GM13977 (cell line): ENCODE measurements at places on chromosomes 2 and 18.
A peak's percentile ranks its signal among the peaks of the same experiment; 100 is the strongest.

DNA sequence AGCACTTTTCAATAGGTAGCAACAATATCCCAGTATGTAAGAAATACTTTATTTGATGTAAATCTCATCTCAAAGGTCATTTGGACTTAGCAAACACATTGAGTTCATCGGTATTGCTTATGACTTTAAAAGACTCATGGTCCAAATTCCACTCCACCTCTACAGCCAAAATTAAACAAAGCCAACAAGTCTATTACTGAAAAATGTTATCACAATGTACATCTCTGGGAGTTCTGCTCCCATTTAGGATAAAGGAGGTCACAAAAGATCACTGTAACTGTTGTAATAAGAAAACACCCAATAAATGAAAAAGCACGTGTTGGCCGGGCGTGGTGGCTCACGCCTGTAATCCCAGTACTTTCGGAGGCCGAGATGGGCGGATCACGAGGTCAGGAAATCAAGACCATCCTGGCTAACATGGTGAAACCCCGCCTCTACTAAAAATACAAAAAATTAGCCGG lies 50.0 kb downstream of the ESCO1 start:
- DNase-seq, result no peak

GRCh38 chr2:1041012-1041805 lies 90.6 kb downstream of the SNTG2 start:
- DNase-seq, result no peak

DNA sequence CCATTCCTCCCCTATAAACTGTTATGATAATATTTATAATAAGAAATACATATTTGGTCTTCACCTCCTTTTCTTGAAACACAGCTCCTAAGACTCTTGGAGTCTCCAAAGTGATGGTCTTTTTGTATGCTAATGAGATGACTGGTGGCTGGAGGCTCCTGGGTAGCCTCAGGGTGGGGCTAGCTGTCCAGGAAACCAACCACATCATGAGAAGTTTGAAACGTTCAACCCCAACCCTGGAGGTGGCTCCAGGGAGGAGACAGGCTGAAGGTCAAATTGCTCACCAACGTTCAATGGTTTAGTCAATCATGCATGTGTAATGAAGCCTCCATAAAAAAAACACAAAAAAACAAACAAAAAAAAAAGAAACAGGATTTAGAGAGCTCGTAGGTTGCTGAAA lies 298.7 kb upstream of the MGAT5 start:
- no peak for DNase-seq

GRCh38 chr2:128236491-128237035 lies 82.1 kb downstream of the HS6ST1 start:
- no peak for DNase-seq

- DNase-seq, result no peak
These were observed 268.4 kb downstream of the IRS1 start for GRCh38 chr2:226531061-226531810.

GRCh38 chr2:3965953-3966352 lies 262.6 kb downstream of the DCDC2C start:
- no peak for DNase-seq

GRCh38 chr2:61016392-61017002 lies 1.0 kb upstream of the PEX13 start:
- DNase-seq, result peak; percentile 36
